ENCODE measurements at places on chromosomes 4 and X. TPM values are rescaled to one million over a fixed set of nuclear protein-coding genes. Genes with fewer than 3 reads are reported as not detected.
A peak's percentile ranks its signal among the peaks of the same experiment; 100 is the strongest.

DNA sequence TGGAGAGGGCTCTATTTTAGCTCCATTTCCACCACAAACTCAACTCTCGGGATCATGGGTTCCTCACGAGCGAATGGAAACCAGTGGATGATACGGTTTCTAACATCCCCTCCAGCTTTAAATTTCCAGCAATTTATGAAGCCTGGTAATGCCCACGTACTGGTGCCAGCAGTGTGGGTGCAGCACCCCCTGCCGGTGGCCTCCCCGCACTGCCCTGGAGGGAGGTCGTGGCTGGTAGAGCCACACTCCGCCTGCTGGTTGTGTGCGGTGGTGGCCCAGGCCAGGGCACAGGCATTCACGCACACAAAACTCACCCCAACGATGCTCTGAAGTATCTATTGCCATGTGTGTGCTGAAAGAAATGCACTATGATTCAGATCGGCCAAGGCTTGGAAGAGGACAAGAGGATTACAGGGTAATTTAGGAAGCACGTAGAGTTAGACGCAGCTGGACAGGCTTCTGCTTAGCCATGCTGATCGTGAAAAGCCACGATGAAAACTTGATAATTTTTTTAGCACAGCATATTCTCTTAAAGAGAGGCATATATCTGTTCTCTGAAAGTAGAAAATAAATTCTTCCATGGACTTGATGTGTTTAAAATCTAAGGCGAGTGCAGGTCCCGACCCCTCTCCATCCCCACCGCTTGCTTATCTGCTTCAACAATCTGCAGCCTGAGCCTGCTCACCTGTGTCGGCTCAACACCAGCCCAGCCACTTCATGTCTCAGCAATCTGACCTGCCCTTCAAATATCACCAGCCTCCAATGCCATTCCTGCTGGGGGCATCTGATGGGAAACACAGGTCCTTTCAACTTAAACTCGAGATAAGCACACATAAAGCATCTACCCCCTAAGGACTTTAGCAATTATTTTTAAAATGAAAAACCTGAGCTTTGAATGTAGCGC is 59.1 kb downstream of the SCD5 start:
- no peaks in the 10 kb centered on the region for H3K27me3 ChIP-seq
- peak; percentile 93 for DNase-seq
- no peaks in the 10 kb centered on the region for H3K36me3 ChIP-seq
- no peak overlapping the region for H3K27ac ChIP-seq
- no peak overlapping the region for H3K4me3 ChIP-seq
- peaks cover 8% of the 10 kb centered on the region for H3K4me1 ChIP-seq

- DNase-seq = no peak
- H3K4me1 ChIP-seq = peaks cover 7% of the 10 kb centered on the region
- no peak overlapping the region for H3K27ac ChIP-seq
- no peak overlapping the region for H3K4me3 ChIP-seq
Observed at GRCh38 chr4:156775813-156776212, 195.8 kb downstream of the PDGFC start.

Gene PARM1
- total RNA-seq = 26.0 TPM

- no peak overlapping the region for H3K4me3 ChIP-seq
- no peak overlapping the region for H3K27ac ChIP-seq
- peaks cover 6% of the 10 kb centered on the region for H3K4me1 ChIP-seq
- no peaks in the 10 kb centered on the region for H3K27me3 ChIP-seq
- no peaks in the 10 kb centered on the region for H3K36me3 ChIP-seq
Observed at GRCh38 chr4:105831189-105831588, 64.1 kb upstream of the NPNT start.

- H3K27me3 ChIP-seq = no peaks in the 10 kb centered on the region
- H3K4me1 ChIP-seq = no peaks in the 10 kb centered on the region
- no peak overlapping the region for H3K27ac ChIP-seq
Observed at GRCh38 chrX:41474726-41475100, 27.6 kb downstream of the NYX start.

Gene ANXA10
- total RNA-seq = 10.0 TPM

DNA sequence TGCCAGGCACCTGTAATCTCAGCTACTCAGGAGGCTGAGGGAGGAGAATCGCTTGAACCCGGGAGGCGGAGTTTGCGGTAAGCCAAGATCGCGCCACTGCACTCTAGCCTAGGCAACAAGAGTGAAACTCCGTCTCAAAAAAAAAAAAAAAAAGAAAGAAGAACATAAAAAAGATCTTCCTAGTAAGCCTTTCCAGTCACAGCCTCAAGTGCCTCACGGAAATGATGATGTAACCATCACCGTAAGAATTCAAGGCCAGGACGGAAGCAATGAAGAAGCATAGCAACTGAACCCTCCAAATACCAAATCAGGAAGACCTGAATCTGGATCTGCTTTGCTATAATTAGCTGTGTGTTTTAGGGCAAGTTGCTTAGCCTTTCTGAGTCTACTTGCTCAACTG is 28.8 kb downstream of the RBM47 start:
- no peaks in the 10 kb centered on the region for H3K4me1 ChIP-seq
- H3K27me3 ChIP-seq = no peaks in the 10 kb centered on the region
- no peak overlapping the region for H3K4me3 ChIP-seq
- H3K27ac ChIP-seq = no peak overlapping the region

DNA sequence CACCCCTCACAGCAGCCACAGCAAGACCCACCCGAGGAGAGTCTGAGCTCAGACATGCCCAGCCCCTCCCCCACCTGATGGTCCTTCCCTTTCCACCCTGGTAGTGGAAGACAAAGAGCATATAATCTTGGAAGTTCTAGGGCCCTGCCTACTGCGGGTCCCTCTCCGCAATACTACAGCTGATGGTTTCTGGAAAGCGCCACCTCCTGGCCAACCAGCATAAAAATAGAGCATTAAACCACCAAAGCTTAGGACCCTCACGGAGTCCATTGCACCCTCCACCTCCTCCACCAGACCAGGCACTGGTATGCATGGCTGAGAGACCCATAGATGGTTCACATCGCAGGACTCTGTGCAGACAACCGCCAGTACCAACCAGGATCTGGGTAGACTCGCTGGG is 78.2 kb downstream of the SH3BGRL start:
- DNase-seq = no peak
- H3K4me1 ChIP-seq = no peaks in the 10 kb centered on the region
- no peaks in the 10 kb centered on the region for H3K36me3 ChIP-seq
- H3K27ac ChIP-seq = no peak overlapping the region

- H3K36me3 ChIP-seq = no peaks in the 10 kb centered on the region
- H3K27me3 ChIP-seq = no peaks in the 10 kb centered on the region
- peak; percentile 25 for DNase-seq
- H3K4me3 ChIP-seq = no peak overlapping the region
- H3K27ac ChIP-seq = no peak overlapping the region
- peaks cover 4% of the 10 kb centered on the region for H3K4me1 ChIP-seq
Observed at GRCh38 chr4:57504139-57504538, 394.0 kb upstream of the IGFBP7 start.

GRCh38 chr4:77074981-77075855 is 571 bp downstream of the CCNI start:
- peak overlapping the region; percentile 99 for H3K27ac ChIP-seq
- no peaks in the 10 kb centered on the region for H3K27me3 ChIP-seq
- peak; percentile 67 for DNase-seq

DNA sequence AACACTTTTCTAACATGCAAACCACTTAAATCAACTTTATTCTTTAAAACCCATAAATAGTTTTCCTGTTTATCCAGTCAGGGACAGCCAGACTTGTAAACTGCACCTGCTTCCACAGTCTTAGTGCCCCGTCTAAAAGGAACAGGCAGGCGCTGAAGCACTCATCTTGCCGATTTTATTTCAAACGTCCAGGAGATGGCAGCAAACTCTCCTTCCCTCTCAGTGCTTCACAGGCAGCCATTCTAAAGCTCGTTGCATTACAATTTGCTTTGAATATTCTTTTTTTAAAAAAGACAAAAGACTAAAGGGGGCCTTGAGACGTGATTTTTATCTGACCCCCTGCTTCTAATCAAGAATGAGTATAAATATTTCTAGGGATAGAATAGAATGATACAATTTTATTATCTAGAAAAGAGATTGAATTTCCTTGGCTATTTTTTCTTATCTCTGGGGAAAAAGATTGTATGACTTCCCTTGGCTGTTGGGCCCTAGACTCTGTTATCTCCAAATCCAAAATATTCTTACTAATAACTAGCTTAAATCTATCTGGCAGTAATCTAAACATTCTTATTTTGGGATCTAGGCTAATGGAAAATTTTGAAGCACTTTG is 93.6 kb upstream of the MYOZ2 start:
- H3K36me3 ChIP-seq = no peaks in the 10 kb centered on the region
- DNase-seq = no peak
- H3K27ac ChIP-seq = no peak overlapping the region
- H3K4me1 ChIP-seq = no peaks in the 10 kb centered on the region

GRCh38 chr4:85142451-85142850 is 176.0 kb upstream of the WDFY3 start:
- H3K27ac ChIP-seq = no peak overlapping the region
- no peaks in the 10 kb centered on the region for H3K27me3 ChIP-seq
- H3K4me1 ChIP-seq = no peaks in the 10 kb centered on the region
- H3K36me3 ChIP-seq = no peaks in the 10 kb centered on the region
- no peak overlapping the region for H3K4me3 ChIP-seq

Gene DOK7
- 3.3 TPM for total RNA-seq

DNA sequence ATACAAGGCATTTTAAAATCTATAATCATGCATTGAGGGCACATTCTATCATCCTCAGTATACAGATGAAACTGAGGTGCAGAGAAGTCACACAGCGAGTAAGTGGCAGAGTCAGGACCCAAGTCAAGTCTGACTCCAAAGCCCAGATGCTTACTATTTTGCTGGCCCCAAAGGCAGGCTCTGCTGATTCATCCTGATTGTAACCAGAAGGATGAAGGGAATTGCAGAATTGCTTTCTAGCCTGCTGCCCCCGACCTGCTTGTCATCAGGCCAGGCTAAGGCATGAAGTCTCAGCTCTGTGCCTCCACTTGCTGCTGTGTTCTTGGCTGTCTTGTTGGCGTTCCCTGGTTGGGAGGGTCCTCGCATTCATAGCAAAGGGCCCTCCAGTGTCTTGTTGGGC is 62.7 kb downstream of the SLC9A6 start:
- no peaks in the 10 kb centered on the region for H3K27me3 ChIP-seq
- H3K27ac ChIP-seq = no peak overlapping the region
- DNase-seq = no peak
- H3K36me3 ChIP-seq = no peaks in the 10 kb centered on the region
- H3K4me1 ChIP-seq = no peaks in the 10 kb centered on the region

DNA sequence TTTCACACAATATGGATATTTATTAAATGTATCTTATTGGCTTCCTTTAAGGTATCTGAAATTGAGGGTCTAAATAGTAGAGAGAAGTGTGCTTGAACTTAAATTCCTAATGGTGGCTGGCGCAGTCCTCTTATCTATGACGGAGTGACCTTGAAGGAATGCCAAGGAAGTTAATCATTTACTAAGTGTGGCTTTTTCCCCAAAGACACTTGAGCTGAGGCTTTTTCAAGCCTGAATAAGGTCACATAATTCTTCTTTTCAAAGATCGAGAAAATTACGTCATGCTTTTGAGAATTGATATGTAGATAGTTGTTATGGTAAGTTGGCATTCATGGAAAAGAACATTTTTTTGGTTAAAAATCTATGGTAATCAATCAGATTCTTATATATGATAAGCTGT is 11.7 kb upstream of the PRPS2 start:
- no peaks in the 10 kb centered on the region for H3K36me3 ChIP-seq
- H3K4me1 ChIP-seq = peaks cover 3% of the 10 kb centered on the region

GRCh38 chr4:85952528-85952927 is 407.3 kb downstream of the MAPK10 start:
- H3K27ac ChIP-seq = no peak overlapping the region
- no peak for DNase-seq
- no peak overlapping the region for H3K4me3 ChIP-seq
- H3K36me3 ChIP-seq = no peaks in the 10 kb centered on the region

Gene RAB28
- 5.4 TPM for total RNA-seq

- no peaks in the 10 kb centered on the region for H3K27me3 ChIP-seq
- no peak for DNase-seq
- no peak overlapping the region for H3K4me3 ChIP-seq
- H3K4me1 ChIP-seq = no peaks in the 10 kb centered on the region
- no peaks in the 10 kb centered on the region for H3K36me3 ChIP-seq
Observed at GRCh38 chr4:125365731-125366130, 51.0 kb downstream of the FAT4 start.

Gene ADGRG2
- 1.2 TPM for total RNA-seq

GRCh38 chr4:40200875-40201801 is 4.3 kb downstream of the RHOH start:
- H3K27me3 ChIP-seq = no peaks in the 10 kb centered on the region
- peak overlapping the region; percentile 17 for H3K27ac ChIP-seq
- H3K36me3 ChIP-seq = no peaks in the 10 kb centered on the region
- no peak for DNase-seq
- H3K4me1 ChIP-seq = no peaks in the 10 kb centered on the region

DNA sequence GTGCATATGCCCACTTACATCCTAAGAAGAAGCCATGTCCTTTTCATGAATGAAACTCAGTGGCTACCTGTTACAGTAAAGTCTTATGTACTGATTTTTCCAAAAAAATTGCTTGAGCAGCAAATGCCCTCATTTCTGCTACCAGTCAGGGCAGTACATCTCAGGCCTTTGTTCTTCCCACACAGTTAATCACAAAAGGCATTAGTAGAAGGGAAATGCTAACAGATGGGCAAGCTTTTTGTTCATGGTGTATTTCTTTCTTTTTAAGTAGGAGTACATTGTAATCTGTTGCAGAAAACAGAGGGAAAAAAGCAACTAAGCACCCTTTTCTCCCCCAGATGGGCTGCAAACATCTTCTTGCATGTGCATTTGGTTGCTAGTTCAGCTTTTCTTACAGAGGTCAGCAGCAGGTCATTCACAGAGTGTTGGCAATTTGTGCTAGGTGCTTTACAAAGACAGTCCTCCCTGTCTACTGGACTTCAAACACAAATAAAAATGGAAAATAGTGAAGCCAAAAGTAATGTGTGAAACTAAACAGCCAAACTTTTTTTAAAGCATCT is 373.4 kb downstream of the PRDM5 start:
- no peaks in the 10 kb centered on the region for H3K4me1 ChIP-seq
- no peak overlapping the region for H3K4me3 ChIP-seq
- H3K27ac ChIP-seq = no peak overlapping the region
- no peak for DNase-seq
- H3K36me3 ChIP-seq = no peaks in the 10 kb centered on the region

Gene BANK1
- 0.13 TPM for total RNA-seq

DNA sequence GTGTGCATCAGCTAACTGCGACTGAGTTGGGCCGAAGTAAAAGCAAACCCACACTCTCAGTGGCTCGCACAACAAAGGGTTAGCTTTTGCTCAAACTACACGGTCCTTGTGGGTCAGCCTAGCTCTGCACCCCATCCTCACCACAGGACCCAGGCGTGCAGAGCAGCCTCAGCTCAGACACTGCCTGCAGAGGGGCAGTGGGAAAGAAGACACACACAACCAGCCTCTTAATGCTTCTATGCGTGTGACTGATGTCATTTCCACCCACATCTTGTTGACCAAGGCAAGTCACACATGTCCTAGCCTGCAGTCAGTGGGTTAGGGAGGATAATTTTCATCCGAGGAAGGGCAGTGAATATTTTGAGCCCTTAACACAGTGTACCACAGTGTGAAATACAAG is 40.5 kb downstream of the HMGB2 start:
- H3K4me3 ChIP-seq = no peak overlapping the region
- H3K36me3 ChIP-seq = no peaks in the 10 kb centered on the region
- H3K4me1 ChIP-seq = no peaks in the 10 kb centered on the region

- no peaks in the 10 kb centered on the region for H3K36me3 ChIP-seq
- no peak for DNase-seq
- H3K4me1 ChIP-seq = no peaks in the 10 kb centered on the region
- H3K4me3 ChIP-seq = no peak overlapping the region
- H3K27ac ChIP-seq = no peak overlapping the region
- no peaks in the 10 kb centered on the region for H3K27me3 ChIP-seq
Observed at GRCh38 chr4:102157984-102158383, 187.3 kb downstream of the SLC39A8 start.
